ENCODE measurements at places on chromosomes 13 and 19.

DNA sequence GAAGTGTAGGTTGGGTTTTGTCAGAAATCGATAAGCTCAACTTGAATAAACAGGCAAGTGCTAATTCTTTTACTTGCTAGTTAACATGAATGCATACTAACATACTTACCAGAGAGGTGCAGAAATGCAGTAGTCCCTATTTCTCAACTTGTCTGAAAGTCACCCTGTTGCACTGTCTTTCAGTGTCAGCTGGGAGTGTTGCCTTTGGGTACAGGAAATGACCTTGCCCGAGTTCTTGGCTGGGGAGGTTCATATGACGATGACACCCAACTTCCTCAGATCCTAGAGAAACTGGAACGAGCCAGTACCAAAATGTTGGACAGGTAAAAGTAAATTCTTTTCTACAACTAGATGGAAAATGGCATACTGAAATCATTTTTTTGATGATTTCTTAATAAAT, 103.5 kb upstream of the AKAP11 start:
- no peak for DNase-seq

GRCh38 chr13:66343224-66343828, 886.8 kb downstream of the PCDH9 start:
- no peak for DNase-seq

GRCh38 chr19:5621311-5621944, 1.1 kb downstream of the SAFB2 start:
- DNase-seq, result no peak

- DNase-seq, result no peak
Observed at GRCh38 chr13:24183741-24184182, 23.2 kb downstream of the SPATA13 start.

DNA sequence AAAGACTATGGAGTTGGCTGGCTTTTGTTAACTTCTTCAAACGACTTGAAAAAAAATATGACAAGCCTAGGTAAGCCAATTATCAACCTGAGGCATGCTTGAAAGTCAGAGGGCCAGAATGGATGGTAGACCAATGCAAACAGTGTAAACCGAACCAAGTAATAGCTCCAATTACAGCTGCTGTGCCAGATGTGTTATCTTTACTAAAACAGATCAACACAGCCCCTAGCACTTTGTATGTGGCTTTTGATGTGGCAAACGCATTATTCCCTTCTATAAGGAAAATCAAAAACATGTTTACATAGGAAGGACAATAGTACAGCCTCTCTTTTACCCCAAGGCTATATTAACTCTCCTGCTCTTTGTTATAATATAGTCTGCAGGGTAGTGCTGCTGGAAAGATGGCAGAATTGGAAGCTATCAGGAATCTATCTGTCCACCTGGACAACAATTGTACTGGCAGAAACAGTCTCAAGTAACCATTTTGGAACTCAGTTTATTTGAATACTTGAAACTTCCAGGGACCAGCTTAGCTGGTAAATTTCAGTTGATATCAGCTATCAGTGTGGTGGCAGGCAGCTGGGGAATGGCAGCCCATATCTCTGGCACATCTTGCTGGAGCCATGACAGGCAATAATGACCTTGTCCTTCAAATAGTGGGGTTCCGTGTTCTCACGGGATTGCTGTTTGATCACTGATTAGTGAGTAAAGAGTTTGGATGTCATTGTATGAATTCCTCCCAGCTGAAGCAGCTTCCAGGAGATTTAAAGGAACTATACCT, 144.4 kb upstream of the WASF3 start:
- no peak for DNase-seq

GRCh38 chr13:75372517-75372916, 109.5 kb downstream of the TBC1D4 start:
- no peak for DNase-seq

DNA sequence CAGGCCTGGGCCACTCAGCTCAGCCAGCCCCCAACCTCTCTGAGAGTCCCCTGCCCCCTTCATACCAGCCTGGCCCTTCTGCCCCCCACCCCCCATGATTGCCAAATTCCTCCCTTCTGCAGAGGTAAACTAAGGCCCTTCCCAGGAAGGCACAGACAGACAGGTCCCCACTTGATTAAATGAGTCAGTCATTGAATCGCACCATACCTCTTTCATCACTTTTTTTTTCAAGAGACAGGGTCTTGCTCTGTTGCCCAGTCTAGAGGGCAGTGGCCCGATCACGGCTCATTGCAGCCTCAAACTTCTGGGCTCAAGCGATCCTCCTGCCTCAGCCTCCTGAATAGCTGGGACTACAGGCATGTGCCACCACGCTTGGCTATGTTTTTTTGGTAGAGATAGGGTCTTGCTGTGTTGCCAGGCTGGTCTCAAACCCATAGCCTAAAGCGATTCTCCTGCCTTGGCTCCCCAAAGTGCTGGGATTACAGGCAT, 6.0 kb downstream of the PODNL1 start:
- no peak for DNase-seq

DNA sequence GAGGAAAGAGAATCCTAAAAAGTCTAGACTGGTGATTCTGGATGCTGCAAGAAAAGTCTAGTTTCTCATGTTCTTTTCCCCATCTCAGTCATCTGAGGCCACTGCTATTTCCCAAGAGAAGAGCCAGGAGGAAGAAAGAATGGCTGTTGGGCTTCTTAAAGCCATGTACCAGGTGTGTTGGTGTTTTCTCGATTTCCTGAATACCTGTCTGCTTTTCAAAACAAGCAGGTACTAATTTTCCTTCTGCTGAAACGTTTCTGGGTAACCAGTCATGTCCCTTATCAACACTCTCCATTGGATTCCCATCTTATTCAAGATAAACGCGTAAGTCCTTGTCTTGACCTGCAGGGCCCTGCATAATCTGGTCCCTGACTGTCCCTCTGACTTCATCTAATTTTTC, 1.1 kb downstream of the ZNF570 start:
- no peak for DNase-seq

DNA sequence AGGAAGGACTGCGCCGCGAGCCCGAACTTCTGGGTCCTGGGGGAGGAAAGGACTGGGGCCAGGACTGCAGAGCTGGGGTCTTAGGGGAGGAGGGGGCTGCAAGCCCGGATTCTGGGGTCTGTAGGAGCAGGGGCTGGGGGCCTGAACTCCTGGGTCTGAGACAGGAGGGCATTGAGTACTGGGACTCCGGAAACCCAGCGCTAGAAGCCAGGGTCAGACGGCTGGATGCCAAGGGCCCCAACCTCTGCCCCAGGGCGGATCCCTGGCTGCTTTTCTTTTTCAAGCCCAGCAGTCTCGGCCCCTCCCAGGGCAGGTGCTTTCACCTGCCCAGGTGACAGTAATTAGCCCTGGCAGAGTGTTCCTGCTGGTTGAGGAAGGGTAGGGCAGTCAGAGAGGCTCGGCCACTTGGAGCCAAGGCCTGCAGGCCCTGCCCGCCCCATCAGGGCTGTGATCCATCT, 2.3 kb downstream of the MYH14 start:
- no peak for DNase-seq

GRCh38 chr13:52830946-52831345, 17.5 kb downstream of the PCDH8 start:
- no peak for DNase-seq

- no peak for DNase-seq
Observed at GRCh38 chr13:41232578-41233480, 30.5 kb downstream of the MTRF1 start.

DNA sequence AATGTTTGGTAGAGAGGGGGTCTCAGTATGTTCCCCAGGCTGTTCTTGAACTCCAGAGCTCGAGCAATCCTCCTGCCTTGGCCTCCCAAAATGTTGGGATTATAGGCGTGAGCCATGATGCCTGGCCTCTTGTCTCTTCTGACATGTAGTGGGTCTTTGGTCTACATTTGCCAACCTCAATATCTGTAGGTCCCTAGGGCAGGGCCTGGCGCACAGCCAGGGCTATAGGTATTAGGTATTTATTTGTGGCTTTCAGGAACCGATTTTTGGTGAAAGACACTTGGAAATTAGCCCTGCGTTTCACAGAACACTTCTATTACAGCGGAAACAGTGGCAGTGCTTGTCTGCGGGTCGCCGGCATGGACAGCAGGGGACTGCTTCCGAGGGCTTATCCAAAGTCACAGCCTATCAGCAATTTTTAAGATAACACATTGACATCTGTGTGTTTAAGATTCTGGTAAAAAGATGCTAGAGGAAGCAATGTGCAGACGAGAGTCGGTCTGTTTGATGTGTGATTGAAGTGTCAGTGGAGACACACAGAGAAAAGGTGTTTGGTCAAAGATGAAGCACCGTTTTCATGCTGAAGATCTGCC, 14.5 kb downstream of the ZNF536 start:
- no peak for DNase-seq

DNA sequence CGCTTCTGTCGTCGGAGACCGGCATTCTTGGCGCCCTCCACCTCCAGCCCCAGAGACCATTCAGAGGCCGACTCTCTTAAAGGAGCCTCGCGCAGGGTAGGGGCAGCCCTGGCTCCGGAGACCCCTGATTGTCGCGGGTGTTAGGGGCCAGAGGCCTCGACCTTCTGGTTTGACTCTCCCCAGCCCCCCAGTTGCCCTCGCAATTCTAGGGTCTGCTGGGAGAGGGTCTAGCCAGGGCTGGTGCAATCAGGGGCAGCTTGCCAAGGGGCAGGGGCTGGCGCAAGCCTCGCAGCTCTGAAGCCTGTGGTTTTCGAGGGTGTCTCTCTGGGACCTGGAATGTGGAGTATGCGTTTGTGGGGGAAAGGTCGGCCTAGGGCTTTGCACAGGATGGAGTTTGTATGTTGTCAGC, 1.6 kb upstream of the SLC7A10 start:
- DNase-seq, result no peak

- no peak for DNase-seq
Observed at GRCh38 chr13:25660996-25661395, 289.2 kb downstream of the ATP8A2 start.

DNA sequence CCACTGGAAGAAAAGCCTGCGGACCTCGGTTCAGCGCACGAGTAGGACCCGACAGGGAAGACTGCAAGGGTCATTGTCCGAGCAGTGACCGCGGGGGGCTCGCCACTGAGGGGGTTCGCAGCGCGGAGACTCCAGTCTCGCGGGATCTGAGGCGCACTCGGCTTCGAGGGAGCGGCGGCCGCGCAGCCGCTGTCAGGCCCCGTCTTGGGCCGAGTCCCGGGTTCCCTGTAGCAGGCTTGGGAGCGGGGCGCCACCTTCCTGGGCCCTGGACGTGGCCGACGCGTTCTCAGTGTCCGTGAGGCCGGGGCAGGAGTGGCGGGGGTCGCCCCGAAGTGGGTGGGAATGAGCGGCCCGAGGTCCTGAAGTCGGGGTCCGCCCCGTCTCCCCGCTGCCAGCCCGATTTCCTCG, 474 bp upstream of the FAM174C start:
- DNase-seq, result no peak

GRCh38 chr13:31444266-31444856, 244.6 kb downstream of the B3GLCT start:
- no peak for DNase-seq

DNA sequence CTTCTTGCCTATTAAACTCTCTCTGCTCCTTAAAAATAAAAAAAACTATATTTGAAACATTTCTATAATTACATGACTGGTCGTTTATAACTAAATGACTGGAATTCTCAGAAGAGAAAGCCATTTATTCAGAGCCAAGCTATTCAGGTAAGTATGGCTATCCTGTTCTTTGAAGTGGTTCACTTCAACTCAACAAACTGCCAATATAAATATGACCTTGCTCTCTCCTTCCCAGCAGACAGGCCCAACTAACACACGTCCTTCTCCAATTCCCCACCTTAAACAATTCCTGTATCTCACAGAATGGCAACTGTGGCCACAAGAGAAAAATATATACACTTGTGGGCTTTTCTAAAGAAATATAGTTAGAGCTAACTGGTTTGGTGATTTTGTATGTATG, 153.9 kb downstream of the MIPEP start:
- DNase-seq, result no peak

- no peak for DNase-seq
Observed at GRCh38 chr19:1355568-1356507, 27.9 kb upstream of the NDUFS7 start.

DNA sequence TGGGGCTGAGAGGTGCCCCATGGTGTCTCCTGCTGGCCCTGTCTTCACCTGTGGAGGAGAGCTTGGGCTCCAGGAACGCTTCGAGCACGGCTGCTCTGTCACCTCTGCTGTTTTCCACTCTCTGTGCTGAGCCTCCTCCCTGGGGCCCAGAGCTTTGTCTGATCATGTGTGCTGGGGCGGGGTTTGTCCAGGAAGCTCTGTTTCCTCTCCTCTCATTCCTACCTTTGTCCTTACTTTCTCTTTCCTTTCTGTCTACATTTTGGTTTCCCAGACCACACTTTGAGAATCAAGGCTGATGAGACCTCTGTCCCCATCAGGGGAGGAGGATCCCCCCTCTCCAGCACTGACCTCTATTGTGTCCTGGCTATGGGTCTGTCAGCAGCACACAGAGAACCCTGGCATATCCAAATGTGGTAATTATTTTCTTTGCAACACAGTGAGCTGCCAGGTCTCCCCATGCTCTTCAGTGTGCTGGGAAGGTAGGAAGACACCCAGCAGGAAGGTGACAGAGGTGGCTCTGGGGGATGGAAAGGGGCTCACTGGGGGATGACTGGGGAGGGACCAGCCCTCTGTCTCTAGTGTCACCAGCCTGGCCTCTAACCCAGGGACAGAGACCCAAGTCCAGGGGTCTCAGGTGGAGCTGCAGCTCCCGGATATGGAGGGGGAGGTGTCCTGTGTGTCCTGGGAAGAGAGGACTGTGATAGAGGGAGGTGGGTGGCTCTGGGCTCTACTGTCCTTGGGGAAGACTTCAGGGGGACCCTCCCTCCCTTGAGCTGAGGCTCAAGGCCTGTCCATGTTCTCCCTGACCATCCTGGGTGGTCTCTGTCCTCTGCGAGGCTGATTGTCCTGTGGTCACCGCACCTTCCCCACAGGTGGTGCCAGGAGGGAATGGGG, at the start of gene CEACAM1:
Gene CEACAM1, minus strand, starts transcription at position 128 of the 894 bp plus-strand sequence. Its CDS starts 107 bp downstream, at position 21.
- DNase-seq, result peak; percentile 78

GRCh38 chr13:23626700-23627099, 56.5 kb downstream of the TNFRSF19 start:
- no peak for DNase-seq

- DNase-seq, result no peak
Observed at GRCh38 chr19:39701291-39701690, 3.0 kb upstream of the LGALS14 start.

DNA sequence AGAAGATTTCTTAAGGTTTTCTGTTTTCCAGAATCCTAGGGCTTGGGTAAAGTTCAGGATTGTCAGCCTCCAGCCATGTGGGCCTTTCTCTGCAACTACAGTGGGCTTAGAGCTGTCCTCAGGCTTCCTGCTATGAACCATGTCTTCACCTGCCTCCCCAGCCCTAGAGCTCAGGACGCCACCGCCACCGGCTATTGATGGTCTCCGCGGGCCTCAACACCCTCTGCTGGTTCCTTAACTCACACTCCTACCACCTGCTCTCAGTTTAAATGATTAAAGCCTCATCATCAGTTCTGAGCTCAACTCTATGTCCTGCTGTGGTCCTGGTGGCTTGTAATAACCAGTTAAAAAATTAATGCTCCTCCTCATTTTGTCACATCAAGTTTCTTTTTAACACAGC, 221.0 kb downstream of the EFNB2 start:
- no peak for DNase-seq
